ENCODE measurements at places on chromosomes 3 and 15.
A peak's percentile ranks its signal among the peaks of the same experiment; 100 is the strongest.

GRCh38 chr3:190339130-190339529 lies 16.9 kb upstream of the CLDN1 start:
- H3K4me1 ChIP-seq, result peaks cover 21% of the 10 kb centered on the region
- H3K27me3 ChIP-seq, result no peaks in the 10 kb centered on the region
- peak overlapping the region; percentile 38 for H3K27ac ChIP-seq

GRCh38 chr15:73388256-73388781 lies 19.6 kb upstream of the HCN4 start:
- no peak overlapping the region for H3K4me3 ChIP-seq
- peak; percentile 37 for DNase-seq
- 0 out of 2 replicates have a peak, but pooled peaks cover 2% of the 10 kb centered on the region for H3K27me3 ChIP-seq

DNA sequence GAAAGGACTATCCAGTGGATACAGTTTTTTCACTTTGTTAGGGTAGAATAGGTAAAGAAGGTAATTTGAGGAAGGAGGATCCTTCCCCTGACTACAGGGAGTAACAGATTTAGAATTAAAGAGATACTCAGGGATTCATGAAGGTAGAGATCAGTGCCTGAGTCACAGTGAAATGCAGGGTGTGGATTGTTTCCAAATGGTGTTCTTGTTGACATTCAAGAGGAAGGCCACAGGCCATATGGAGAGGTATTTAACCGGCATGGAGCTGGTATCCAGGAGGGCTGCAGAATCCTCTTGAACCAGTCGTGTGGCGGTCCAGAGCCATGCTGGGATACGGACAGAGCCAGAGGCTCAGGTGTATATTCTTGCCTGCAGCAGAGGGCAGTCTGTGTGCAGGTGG lies 28.2 kb downstream of the GYG1 start:
- no peak overlapping the region for H3K27ac ChIP-seq
- DNase-seq, result no peak
- no peak overlapping the region for H3K4me3 ChIP-seq
- no peaks in the 10 kb centered on the region for H3K27me3 ChIP-seq
- no peaks in the 10 kb centered on the region for H3K4me1 ChIP-seq

GRCh38 chr3:30354513-30354912 lies 251.9 kb upstream of the TGFBR2 start:
- H3K36me3 ChIP-seq, result no peaks in the 10 kb centered on the region
- no peaks in the 10 kb centered on the region for H3K27me3 ChIP-seq
- H3K4me3 ChIP-seq, result no peak overlapping the region
- no peak overlapping the region for H3K27ac ChIP-seq

GRCh38 chr15:74460298-74460697 lies 662 bp downstream of the UBL7 start:
- 0 out of 2 replicates have a peak, but pooled peaks cover 7% of the 10 kb centered on the region for H3K4me1 ChIP-seq
- no peaks in the 10 kb centered on the region for H3K36me3 ChIP-seq
- DNase-seq, result no peak
- no peaks in the 10 kb centered on the region for H3K27me3 ChIP-seq
- peak overlapping the region; percentile 41 for H3K27ac ChIP-seq

GRCh38 chr3:184551614-184552256 lies 9.8 kb upstream of the EPHB3 start:
- no peak overlapping the region for H3K27ac ChIP-seq
- no peaks in the 10 kb centered on the region for H3K36me3 ChIP-seq
- no peak for DNase-seq
- no peaks in the 10 kb centered on the region for H3K4me1 ChIP-seq
- H3K4me3 ChIP-seq, result no peak overlapping the region
- peaks cover 67% of the 10 kb centered on the region for H3K27me3 ChIP-seq

- H3K27me3 ChIP-seq, result no peaks in the 10 kb centered on the region
- no peaks in the 10 kb centered on the region for H3K4me1 ChIP-seq
- DNase-seq, result no peak
- H3K36me3 ChIP-seq, result no peaks in the 10 kb centered on the region
- H3K4me3 ChIP-seq, result no peak overlapping the region
Observed at GRCh38 chr3:72618739-72619138, 229.5 kb downstream of the SHQ1 start.
